Left lung (tissue), 14 donors: ENCODE measurements at places on chromosomes 5 and 9. TPM values are rescaled to one million over a fixed set of nuclear protein-coding genes. Genes with fewer than 3 reads are reported as not detected.

GPX3 gene
- 56.7 TPM for polyA plus RNA-seq

- DNase-seq, result no peak
These were observed 119.8 kb upstream of the TBC1D2 start for GRCh38 chr9:98375138-98375726.

HAVCR1 gene
- 0.92 TPM for polyA plus RNA-seq

DNA sequence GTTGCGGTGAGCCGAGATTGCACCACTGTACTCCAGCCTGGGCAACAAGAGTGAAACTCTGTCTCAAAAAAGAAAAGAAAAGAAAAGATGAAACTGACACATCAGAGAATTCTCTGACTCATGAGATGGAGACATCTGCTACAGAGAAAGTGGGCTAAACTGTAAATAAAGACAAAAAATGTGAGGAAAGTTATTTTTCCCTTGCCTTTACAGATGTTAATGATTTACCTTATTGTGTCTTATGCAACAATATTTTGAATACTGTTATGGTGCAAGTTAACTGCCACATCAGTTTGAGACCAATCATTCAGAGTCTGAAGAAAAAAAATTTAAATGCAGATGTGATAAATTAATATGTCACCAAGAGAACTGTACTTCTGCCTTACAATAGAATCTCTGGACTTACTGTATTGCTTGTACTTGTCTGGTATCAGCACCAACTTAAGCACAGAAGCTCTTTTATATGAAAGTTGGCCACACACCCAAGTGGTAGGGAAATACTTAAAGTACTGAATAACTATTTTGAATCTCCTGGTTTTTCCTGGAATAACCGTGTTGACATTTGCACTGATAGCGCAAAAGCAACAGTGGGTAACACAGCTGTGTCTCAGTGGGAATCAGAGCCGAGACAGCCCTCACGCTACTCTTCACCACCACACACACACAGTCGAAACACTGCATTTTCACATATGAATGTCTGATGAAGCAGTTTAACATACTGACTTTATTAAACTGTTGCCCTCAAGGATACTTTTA, 169.9 kb downstream of the FANCC start:
- no peak for DNase-seq
